ENCODE measurements at places on chromosomes 16 and 17. TPM values are rescaled to one million over a fixed set of nuclear protein-coding genes. Genes with fewer than 3 reads are reported as not detected.

- DNase-seq = no peak
Measured at GRCh38 chr17:30969989-30970830, 629 bp upstream of the RNF135 start.

DNA sequence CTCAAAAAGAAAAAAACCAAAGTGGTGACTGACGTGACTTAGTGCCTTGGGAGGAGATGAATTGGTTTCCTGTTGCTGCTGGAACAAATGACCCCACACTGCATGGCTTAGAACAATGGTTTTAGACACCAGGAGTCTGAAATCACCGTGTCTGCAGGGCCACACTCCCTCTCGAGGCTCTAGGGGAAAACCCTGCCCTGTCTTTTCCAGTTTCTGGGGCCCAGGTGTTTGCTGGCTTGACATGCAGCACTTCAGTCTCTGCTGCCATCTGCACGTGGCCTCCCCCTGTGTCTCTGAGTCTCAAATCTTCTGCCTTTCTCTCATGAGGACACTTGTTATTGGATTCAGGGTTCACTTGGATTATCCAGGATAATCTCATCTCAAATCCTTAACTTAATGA is 323.8 kb upstream of the TNRC6C start:
- DNase-seq = no peak

- no peak for DNase-seq
Measured at GRCh38 chr16:84687715-84688114, 12.1 kb upstream of the USP10 start.

DNA sequence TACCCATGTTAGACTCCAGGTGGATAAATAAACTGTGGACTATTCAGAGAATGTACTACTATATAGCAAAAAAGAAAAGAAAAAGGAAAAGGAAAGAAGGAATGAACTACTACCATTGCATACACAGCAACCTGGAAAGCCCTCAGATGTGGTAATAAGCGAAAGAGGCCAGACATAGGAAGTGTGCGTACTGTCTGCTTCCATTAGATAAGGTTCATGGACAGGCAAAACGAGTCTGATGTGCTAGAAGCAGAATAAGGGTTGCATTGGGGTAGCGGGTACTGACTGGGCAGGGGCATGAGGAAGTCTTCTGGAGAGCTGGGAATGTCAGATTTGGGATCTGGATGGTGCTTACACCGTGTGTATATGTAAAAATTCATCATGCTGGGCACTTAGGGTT is 21.8 kb downstream of the CLEC16A start:
- no peak for DNase-seq

GRCh38 chr16:57815987-57816745 is 13.9 kb upstream of the KIFC3 start:
- DNase-seq = peak; percentile 83

GRCh38 chr16:11806721-11807120 is 9.7 kb upstream of the ZC3H7A start:
- no peak for DNase-seq

DNA sequence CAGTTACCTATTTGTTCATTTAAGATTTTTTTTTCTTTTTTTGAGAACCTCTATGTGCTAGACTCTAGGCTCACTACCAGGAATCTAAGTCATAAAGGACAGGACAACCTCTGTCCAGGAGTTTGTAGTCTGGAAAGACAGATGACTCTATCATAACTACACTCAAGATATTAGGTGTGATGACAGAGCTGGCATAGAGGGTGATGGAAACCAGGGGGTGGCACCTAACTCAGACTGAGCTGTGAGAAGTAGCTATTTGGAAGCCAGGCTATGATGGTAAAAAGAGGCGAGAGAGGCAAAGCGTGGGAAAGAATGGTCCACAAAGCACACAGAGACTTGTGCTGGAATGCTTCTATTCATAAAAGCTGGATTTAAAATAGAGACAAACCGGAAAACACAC is 372.3 kb downstream of the SEC14L1 start:
- DNase-seq = no peak

DNA sequence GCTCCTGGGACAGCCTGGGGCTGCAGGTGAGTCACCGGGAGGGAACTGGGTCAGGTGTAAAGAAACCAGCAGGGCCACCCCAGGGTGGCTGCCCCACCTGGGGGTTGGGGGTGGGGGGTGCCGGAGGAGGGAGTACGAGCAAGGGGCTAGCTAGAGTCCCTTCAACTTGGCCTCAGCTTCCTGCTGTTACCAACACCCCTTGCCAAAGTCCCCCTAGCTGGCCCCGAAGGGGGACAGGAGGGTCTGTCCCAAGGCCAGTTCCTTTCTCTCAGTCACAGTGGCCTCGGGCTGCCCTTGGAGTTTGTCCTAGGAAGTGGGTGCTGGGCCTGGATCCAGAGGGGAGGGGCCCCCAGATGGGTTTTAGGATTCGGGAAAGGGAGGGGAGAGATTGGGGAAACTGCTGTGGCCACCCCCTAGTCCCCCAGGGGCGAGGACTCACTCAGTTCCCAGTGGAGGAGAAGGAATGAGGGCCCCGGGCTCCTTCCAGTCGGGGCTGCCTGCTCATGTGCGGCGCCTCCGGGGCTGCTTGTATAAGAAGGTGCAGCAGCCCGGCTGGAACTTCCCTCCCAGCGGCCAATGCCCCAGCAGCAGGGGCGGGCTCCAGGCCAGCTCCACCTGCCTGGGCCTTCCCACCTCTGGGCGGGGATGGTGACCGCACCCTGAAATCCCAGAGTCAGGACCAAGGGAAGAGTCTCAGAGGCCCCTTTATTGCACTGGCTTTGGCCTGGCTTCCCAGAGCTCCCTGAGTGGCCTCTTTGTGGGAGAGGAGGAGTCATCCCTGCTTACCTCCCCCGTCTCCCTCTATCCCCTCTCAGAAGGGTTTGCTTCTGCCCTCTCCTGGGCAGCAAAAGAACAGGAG is 7.3 kb downstream of the ARHGAP27 start:
- no peak for DNase-seq

GRCh38 chr17:33269337-33270060 is 23.6 kb downstream of the ASIC2 start:
- no peak for DNase-seq

DNA sequence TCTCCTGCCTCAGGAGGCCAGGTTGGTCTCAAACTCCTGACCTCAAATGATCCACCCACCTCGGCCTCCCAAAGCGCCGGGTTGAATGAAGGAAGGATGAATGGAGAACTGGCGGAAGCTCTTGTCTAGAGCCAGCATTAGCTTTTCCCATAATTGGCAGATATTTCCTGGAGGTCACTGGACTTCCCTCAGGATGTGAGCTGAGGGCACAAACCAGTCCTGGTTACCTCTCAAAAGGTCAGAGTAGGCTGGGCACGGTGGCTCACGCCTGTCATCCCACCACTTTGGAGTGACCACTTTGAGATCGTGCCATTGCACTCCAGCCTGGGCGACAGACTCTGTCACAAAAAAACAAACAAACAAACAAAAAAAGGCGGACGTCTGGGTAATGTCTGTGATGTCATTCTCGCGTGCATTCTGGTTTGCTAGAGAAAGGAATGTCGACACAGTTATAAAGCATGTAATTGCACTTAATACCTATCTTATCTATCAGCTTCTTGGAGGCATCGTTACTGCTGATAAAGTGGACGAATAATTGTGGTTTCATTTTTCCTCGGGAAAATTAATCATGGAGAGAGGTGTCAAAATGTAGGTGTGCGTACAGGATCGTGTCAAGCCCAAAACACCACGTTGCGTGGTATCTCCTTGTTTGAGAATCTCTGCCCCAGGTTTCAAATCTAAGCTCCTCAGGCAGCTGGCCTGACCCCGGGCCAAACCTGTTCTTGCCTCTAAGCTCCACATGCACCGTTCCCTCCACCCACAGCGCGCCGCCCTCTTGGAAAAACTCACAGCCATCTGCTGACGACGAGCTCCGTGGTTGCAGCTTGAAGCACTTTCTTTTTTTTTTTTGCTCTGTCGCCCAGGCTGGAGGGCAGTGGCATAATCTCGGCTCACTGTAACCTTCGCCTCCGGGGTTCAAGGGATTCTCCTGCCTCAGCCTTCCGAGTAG is 6.4 kb upstream of the CRK start:
- no peak for DNase-seq

- DNase-seq = no peak
Measured at GRCh38 chr16:3155972-3156371, 21.1 kb downstream of the ZNF213 start.

- DNase-seq = peak; percentile 55
Measured at GRCh38 chr17:42287305-42287976, 857 bp upstream of the STAT5A start.

DNA sequence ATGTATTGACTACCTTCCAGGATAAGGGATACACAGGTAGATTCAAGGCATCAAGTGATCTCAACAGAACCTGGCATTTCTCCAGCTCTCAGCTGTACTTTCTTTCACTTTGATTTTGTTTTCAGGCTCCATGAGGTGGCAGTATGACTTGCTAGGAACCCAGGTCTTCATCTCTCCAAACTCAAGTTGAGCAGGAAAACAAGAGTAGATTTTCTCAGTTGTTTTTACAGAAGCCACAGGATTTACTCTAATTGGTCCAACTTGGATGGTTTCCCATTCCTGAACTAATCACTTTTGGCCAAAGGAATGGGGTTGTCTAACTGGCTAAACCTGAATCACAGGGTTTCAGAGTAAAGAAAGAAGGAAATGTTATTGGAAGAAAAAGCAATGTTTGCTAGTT is 146.6 kb downstream of the TRIM37 start:
- DNase-seq = no peak

DNA sequence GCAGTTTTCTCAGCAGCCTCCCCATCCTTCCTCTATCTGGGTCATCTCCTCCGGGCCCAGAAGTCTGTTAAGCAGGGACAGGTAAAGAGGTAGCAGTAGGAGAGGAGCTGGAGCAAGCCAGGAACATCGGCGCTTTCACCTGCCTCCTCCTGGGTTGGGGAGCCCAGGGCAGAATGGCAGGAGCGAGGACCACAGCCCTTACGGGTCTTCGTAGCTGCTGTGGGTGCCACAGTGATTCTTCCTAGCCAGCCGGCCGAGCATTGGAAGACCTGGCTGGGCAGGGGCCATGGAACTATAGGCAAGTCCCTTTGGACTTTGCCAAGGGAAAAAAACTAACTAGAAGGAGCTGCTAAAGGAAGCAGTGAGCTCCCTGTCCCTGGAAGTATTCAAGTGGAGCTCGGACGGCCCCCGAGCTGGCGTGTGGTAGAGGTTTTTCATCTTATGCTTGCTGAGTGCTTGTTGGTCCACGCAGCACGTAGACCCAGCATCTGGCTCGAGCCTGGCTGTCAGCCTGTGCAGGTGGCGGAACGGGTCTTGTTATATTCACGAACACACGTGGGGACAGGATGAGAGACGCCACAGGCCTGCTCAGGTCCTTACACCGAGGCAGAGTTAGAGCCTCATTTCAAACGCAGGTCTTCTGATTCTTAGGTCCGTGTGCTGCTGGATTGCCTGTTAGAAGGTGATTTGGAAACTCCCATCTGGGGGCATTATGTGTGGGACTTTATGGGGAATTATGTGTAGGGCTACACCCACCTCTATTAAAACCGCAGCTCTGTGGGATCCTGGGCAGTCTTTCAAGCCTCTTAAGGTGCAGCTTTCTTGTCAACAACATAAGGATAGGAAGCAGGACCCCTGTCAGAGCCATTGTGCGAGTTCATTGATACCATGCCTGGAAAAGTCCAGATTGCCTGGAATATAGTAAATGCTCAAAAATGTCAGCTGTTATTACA is 54.8 kb downstream of the OR1D5 start:
- DNase-seq = no peak

GRCh38 chr16:49484451-49484849 is 110.8 kb downstream of the C16orf78 start:
- peak; percentile 52 for DNase-seq

DNA sequence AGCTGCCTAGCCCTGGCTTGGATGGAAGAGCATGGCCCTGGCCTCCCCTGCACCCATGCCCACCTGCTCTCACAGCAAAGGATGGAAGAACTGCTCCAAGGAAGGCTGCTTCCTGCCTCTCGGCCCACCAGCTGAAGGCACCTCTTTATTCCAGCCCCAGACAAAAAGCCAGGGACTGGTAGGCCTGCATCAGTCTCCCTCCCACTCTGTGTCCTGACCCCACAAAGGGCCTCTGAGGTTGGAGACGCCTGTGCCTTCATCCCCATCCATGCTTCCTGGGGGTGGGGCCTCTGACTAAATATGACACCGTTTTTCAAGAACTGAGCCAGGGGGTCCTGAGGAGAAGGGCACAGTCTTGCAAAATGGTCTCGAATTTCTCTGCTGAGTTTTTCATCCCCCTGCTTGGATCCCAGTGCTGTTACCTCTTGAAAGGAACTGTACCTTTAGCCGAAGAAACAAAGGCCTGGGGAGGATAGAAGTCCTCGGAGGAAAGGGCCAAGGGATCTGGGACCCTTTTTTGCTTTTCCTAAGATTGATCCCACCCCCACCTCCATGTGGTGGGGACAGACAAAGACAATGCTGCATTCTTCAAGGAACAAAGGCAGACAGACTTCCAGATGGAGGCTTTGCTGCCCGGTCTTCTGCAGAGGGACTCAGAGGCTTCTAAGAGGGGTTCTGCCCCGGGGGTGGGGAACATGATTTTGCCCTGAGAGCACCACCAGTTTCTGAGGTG is 5.2 kb downstream of the C17orf50 start:
- DNase-seq = no peak

The ACBD4 gene
- polyA plus RNA-seq = 16.7 TPM

The KRTAP2-1 gene
- not detected for polyA plus RNA-seq

The CCL4 gene
- 0.80 TPM for polyA plus RNA-seq

The SPATA33 gene
- polyA plus RNA-seq = 4.1 TPM

The PRR35 gene
- not detected for polyA plus RNA-seq

The NKD1 gene
- polyA plus RNA-seq = 0.22 TPM

The IL17C gene
- not detected for polyA plus RNA-seq

The HEATR9 gene
- not detected for polyA plus RNA-seq

The KSR1 gene
- polyA plus RNA-seq = 10.1 TPM

The TRIM47 gene
- polyA plus RNA-seq = 22.4 TPM

The CETP gene
- polyA plus RNA-seq = 0.32 TPM

The SLC4A1 gene
- not detected for polyA plus RNA-seq
